ENCODE measurements at places on chromosomes 3 and 15.

DNA sequence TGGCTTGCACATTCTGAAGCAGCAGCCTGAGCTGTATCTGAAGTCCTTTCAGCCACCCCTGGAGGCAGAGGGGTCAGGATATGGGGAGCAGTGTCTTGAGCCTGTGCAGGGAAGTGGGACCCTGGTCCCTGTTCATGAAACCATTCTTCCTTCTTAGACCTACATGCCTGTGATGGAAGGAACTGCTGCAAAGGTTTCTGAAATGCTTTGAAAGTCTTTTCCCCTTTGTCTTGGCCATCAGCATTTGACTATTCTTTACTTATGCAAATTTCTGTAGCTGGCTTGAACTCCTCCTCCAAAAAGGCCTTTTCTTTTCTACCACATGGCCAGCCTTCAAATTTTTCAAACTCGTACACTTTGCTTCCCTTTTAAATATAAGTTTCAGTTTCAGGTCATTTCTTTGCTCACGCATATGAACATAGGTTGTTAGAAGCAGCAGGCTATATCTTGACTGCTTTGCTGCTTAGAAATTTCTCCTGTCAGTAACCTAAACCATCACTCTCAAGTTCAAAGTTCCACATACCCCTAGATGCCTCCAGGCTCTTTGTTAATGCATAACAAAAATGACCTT is 62.3 kb downstream of the GALK2 start:
- peak; percentile 34 for DNase-seq

DNA sequence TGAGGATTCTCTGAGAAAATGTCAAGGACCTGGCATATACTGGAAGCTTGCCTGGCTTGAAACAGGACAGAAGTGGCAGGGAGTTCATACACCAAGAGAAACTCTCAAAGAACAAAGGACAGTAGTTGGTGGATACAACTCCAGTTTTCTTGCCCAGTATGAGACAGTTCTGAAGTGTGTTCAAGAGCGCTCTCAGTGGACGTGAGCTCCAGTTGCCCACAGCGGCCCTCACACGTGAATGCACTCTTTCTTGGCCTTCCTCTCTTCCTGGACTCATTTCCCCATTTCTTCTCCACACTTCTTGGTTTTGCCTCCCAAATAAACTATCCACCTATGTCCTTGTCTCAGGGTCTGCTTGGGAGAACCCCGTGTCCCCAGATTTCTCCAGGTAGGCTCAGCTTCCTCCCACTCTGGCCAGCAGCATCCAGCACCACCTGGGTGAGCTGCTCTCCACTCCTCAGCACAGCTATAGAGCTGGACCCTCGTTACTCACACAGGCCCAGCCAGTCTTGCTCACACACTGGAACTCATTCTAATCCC is 54.5 kb downstream of the DCLK3 start:
- no peak for DNase-seq

GRCh38 chr15:26632500-26632899 is 140.4 kb downstream of the GABRB3 start:
- no peak for DNase-seq

GRCh38 chr3:122998206-122998605 is 29.4 kb downstream of the SEMA5B start:
- DNase-seq = no peak

DNA sequence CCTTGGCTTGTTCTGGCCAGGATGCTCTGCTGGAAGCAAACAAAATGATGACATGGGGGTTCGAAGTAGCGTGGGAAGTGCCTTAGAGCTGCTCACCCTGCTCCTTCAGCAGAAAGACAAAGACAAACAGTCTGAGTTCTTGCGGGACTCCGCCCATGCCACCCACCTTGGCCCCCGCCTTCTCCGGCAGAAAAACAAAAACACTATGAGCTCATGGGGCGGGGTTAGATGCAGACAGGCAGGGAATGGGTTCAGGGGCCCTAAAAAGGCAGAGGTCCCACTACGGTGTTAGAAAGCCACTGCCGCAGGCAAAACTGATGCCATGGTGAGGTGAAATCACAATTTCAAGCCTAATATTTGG is 9.7 kb upstream of the NCKIPSD start:
- DNase-seq = peak; percentile 95

- no peak for DNase-seq
Observed at GRCh38 chr3:112500621-112501020, 1.3 kb upstream of the BTLA start.

DNA sequence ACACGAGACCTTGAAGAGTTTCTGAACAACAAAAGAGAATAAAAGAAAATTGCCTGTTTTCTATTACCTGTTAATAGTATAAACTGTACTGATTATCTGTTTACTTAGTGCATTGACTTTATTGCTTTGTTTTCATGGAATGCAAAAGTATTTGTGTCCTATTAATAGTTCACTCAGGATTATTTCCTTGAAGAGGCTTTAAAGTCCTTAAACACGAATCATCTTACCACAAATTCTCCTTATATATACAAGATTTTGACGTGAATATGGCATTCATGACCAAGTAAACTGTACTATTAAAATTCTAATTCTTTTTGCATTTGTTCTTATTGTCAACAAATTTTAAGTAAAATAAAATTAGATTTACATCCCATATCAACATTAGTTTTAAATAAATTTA is 513.0 kb downstream of the NTRK3 start:
- no peak for DNase-seq

- peak; percentile 75 for DNase-seq
Observed at GRCh38 chr3:194137008-194137505, 1.1 kb downstream of the HES1 start.

- peak; percentile 31 for DNase-seq
Observed at GRCh38 chr3:141793476-141794260, 30.5 kb downstream of the GRK7 start.

DNA sequence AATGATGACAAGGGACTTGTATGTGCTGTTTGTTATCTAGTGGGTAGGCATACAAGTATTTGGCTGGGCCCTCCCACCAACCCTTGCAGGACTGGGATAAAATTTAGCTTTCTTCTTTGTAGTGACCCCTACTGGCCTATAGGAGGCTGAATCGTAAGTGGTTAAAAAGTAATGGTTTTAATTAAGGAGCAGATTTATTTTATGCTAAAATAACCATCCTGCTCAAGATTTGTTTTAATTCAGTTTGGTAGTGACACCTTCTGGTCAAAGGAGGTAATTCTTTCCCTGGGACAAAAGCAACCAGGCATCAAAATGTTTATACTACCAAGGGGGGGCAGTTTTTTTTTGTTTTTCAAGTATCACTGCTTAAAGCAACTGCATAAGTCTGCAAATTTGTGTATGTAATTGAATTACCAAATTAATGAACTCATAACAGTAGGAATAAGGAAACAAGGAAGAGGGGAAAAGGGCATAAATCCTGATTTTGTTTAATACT is 70.7 kb downstream of the TOP2B start:
- peak; percentile 56 for DNase-seq

DNA sequence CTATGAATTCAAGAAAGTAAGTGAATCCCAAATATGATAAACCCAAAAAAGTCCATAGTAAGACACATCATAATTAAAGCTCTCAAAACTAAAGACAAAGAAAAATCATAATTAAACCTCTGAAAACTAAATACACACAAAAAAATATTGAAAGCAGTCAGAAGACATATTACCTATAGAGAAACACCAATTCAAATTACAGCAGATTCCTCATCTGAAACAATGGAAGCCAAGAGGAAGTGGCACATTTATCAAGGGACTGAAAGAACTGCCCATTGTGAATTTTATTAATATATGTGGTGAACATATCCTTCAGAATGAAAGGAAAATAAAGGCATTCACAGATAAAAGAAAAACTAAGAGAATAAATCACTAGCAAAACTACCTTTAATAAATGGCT is 128.2 kb downstream of the SCAPER start:
- no peak for DNase-seq

DNA sequence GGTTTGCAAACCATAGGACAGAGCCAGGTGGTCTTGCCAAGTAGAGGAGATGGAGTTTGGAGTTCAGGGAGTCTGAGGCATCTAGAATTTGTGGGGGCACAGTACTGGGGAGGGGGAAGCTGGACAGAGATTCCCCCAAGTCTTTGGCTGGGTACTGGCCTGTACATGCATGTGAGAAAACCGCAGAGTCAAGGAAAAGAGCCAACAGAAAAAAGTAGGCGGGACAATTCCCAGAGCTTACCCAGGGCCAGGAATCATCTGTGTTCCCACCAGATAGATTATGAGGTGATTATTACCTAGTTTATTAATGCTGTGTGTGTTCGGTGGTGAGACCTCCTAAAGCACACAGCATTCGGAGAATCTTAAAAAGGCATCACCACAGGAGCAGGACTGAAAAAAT is 11.3 kb downstream of the LYSMD4 start:
- no peak for DNase-seq

GRCh38 chr3:69214241-69214640 is 91.8 kb upstream of the LMOD3 start:
- DNase-seq = no peak

DNA sequence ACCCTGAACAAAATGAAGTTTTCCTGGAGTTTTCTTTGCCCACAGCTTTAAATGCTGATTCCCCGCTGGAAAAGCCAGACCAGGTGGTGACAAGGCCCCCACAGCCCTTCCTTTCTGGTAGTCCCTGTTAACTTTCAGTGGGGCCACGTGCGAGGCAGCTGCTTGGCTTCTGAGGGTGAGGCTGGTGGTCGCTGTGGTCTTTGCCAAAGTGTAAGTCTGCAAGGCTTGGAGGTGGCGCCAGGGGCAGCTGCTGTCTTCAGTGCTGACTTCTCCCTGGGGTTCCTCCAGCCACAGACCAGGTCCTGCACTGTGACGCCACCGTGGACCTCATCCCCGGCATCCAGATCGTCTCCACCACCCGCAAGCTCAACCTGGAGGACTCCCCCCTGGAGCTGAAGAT is 54.1 kb upstream of the TAMM41 start:
- DNase-seq = no peak

DNA sequence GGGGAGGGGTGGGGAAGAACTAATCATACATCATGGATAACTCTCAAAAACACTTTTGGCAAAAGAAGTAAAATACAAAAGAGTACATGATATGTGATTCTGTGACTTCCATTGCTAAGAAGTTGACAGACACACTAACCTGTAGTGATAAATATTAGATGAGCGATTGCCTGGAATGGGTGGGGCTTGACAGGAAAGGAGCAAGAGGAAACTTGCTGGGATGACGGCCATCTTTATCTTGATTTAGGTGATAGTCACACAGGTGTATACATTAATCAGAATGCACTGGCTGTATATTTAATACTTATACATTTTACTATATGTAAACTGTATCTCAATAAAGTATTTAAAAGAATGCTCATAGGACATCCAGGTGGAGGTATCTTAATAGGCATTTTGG is 13.1 kb downstream of the PARL start:
- no peak for DNase-seq

- no peak for DNase-seq
Observed at GRCh38 chr15:61064651-61065050, 164.5 kb downstream of the RORA start.

DNA sequence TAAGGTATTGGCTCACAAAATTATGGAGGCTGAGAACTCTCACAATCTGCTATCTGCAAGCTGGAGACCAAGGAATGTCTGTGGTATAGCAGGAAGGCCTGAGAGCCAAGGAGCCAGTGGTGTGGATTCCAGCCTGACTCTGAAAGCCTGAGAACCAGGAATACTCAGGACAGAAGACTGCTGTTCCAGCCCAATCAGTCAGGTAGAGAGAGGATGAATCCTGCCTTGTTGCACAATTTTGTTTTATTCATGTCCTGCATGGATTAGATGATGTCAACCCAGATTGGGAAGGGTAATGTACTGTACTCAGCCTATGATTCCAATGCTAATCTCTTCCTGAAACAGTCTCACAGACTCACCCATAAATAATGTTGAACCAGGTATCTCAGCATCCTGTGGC is 312.4 kb upstream of the KCNMB2 start:
- no peak for DNase-seq

GRCh38 chr3:9147215-9147895 is 102.1 kb downstream of the SRGAP3 start:
- DNase-seq = no peak

GRCh38 chr15:38193496-38193895 is 59.1 kb upstream of the SPRED1 start:
- no peak for DNase-seq

DNA sequence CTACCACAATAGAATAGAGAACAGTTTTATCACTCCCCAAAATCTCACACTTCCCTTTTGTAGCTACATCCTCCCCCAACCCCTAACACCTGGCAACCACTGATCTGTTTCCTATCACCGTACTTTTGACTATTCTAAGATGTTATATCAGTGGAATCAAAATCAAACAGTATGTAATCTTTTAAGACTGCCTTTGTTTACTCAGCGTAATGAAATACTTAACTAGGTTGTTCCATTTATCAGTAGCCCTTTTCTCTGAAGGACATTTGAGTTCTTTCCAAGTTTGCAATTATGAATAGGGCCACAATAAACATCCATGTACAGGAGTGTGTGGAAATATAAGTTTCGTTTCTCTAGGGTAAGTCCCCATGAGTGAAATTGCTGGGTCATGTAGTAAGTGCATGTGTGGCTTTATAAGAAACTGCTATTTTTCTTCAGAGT is 372.3 kb downstream of the SV2B start:
- no peak for DNase-seq

DNA sequence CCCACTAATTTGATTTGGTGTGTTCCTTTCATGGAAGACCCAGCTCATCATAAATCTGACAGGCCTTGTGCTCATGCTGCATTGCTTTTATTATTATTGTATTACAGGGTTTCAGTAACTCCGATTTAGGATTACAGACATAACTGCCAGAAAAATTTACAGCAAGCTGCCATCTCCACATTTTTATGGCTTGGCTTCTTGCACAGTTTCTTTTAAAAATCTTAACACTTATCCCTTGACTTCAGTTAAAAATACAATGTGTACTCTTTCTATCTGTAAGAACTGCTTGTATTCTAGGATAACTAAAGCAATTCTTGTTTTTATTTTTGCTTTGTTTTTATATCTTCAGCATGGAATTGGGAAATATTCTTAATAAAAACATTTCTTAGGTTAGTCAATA is 612.2 kb downstream of the DIPK2A start:
- DNase-seq = no peak

DNA sequence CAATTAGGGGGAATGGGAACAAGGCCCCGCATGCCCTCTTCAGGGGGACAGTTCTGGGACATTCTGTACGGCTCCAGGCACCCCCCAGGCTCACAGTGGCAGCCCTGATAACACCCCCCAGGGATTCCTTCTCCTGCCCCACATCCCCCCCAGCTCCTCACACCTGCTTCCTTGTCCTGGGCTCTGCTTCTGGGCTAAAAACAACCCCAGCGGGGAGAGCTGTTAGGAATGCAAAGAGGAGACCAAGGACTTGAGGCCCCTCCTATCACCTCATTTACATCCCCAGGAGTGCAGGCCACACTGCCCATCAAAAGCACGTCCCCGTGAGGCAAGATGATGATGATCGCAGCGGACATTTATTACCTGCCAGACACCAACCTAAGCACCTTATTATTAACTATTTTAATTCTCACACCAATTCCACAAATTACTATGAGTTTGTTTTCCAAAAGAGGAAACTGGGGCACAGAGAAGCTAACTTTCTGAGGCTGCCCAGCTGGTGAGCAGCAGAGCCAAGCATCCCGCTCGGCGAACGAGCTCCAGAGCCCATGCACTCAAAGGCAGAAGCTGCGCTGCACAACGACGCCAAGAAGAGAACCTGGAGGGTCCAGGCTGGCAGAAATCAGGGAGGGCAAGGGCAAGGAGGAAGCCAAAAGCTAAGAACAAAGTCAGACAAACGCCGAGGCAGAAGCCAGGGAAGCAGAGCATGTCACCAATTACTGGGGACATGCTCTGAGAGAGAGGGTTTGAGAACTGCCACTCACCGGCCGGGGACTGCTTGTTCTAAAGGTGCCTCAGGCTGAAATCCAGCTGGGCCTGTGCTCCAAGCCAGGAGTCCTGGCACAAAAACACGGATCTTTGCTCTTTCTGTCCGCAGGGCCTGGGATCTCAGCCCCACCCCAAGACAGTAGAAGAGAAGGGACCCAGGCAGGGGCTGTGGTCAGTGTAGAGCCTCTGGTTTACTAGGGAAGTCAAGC is 76.2 kb upstream of the NSMCE3 start:
- peak; percentile 92 for DNase-seq

Data from ELF-1 (cell line).